Nucleus accumbens (tissue), 56 donors: ENCODE measurements at places on chromosomes 11 and 22.

GRCh38 chr11:68893282-68893681 is 10.3 kb downstream of the MRPL21 start:
- DNase-seq = no peak

DNA sequence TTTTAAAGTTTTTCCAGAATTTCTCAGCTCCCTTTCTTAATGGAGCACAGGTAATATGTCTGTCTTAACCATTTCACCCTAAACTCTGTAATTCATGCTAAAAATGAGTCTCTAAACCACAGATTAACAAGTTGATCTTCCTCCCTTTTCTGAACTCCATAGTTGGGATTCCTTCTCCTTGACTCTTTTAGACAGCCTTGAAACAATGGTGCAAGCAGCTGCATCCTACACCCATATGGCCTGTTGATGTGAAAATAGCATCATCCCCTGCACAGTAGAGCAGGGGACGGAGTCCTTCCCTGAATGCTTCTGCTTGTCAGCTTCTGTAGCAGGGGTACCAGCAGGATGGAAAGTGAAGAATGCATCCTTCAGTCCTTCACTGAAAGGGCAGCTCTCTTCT is 192.8 kb upstream of the SORL1-AS1 start:
- no peak for DNase-seq

DNA sequence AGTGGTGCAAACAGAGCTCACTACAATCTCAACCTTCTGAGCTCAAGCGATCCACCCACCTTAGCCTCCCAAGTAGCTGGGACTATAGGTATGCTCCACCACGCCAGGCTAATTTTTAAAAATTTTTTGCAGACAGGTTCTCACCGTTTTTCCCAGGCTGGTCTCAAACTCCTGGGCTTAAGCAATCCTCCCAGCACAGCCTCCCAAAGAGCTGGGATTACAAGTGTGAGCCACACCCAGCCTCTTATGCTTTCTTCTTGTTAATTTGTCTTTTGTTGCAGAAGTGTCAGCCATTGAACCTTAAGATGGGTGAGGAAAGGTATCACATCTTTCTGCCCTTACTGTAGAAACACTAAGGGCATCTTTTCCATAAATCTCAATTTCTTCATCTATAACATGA is 34.9 kb downstream of the DENND5A start:
- no peak for DNase-seq

DNA sequence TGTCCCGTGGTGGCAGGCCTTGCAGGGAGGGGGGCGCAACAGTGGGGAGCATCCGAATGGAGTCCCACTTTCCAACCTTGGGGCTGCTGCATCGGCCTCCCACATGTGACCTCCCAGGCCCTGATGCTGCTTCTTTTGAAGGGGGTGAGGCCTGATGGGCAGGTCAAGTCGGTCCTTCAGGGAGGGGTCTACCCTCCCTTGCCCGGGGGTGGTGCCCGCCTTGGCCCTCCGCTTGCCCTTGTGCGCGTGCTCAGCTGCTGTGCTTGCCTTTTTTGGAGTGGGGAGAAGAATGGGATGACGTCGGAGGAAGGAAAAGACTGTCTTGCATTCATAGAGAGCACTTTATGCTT is 66.9 kb downstream of the PRDM11 start:
- DNase-seq = no peak

- no peak for DNase-seq
Measured at GRCh38 chr11:37298173-37298572, 700.1 kb upstream of the RAG2 start.

- DNase-seq = no peak
Measured at GRCh38 chr22:34070051-34070450, 149.8 kb upstream of the LARGE1 start.

DNA sequence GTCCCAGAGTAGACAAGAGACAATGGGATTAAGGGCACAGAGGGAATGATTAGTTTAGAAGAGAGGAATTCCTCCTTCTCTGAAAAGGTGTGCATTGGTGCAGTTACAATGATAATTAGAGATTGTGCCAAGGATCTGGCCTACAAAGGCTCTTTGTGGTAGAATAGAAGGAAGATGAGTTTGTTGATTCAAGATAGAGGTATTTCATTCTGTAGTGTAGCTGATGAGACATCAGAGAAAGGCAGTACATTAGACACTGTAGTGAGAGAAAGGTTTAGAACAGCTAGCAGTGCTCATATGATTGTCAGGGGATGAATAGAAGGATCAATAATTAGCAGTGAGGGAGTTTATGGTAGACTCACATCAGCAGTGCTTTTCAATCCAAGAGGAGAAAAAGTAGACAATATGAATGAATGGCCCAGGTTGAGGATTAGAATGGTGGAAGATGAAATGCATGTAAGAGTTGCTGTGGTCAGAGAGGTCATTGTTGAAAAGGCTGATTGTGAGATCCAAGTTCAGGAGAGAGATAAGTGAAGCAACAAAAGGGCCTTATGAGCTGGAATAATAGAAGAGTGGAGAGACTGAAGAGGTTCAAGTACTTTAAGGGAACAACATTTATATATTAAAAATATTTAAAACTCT is 28.9 kb downstream of the SIK2 start:
- no peak for DNase-seq

DNA sequence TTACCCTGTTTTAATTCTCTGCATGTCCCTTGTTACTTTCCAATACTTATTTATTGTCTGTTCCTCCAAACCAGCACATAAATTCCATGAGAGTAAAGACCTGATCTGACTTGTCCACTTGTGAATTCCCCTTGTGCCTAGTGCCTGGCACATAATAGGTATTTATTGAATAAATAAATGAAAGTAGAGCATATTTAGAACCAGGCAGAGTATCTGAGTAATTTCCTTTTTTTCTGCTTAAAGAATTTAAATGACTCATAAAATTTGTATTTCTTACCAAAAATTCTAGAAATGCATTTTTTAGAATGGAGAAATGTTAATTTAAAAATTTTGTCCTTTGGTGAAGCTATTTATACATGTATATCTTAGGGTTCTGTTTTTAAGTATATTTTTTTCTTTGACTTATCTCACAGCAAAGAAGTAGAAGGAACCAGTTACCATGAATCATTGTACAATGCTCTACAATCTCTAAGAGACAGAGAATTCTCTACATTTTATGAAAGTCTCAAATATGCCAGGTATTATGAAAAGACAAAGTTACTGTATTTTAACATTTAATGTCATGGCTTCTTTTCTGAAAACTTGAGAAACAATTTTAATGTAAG is 96.8 kb downstream of the ATM start:
- no peak for DNase-seq
